ENCODE measurements at places on chromosomes 1 and 21.
A peak's percentile ranks its signal among the peaks of the same experiment; 100 is the strongest.

DNA sequence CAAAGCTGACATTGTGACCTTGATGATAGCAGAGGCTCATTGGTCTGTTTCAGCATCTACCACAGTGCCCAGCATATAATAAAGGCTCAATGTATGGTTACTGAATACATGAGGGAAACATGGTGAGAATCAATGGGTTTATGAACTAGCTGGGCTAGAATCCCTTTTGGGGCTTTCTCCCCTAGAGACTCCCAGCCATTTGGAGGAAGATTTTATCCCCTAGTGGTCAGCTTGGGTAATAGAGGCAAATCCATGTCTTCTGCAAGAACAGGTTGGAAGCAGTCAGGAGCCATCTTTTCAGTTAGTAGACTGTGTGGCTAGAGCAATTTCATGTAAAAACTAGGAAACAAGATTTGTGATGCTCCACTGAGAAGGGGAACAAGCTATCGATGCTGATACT lies 15.8 kb upstream of the REG4 start:
- DNase-seq: no peak

DNA sequence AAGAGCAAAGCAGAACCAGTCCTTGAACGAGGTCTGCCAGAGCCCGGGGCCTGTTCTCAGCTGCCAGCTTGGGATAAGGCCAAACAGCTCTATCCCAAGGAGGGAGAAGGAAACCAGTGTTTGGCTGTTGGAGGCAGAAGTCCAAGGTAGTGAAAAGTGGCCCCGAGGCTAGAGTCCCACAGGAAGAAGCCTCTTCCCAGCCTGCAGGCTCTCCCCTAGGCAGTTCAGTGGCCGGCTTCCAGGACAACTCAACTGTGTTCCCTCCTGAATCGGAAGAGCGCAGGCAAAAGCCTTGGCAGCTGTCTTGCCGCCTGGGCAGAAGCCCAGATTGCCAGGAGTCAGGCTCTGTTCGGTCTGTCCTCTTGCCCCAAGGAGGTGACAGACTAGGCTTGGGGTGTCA lies 19.3 kb downstream of the QSOX1 start:
- peak; percentile 47 for DNase-seq

DNA sequence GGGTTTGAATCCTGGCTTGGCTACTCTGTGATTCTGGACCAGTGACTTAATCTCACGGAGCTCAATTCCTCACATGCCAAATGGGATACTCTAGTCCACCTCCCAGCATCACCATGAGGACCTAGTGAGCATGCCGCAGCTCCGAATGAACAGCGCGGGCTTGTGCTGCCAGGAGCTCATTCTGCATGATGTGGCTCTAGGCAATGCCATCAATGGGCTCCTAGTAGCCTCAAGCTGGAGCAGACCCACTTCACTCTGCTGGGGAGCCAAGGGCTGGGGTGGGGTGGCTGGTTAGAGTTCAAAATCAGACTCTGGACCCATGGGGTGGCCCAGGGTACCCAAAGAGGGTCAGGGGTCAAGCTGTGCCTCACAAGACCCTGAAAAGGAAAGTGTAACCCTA lies 41.5 kb downstream of the CDK18 start:
- no peak for DNase-seq

DNA sequence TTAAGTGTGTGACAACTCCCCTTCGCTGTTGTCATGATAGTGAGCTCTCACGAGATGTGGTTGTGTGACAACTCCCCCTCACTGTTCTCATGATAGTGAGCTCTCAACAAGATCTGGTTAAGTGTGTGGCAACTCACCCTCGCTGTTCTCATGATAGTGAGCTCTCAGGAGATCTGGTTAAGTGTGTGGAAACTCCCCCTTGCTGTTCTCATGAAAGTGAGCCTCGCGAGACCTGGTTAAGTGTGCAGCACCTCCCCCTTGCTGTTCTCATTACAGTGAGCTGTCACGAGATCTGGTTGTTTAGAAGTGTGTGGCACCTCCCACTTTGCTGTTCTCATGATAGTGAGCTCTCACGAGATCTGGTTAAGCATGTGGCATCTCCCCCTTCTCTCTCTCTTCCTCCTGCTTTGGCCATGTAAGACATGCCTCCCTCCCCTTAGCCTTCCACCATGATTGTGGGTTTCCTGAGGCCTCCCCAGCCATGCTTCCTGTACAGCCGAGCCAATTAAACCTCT lies 25.1 kb upstream of the LSS start:
- peak; percentile 24 for DNase-seq

- DNase-seq: no peak
These were observed 10.0 kb downstream of the RSPH1 start for GRCh38 chr21:42486072-42486471.

DNA sequence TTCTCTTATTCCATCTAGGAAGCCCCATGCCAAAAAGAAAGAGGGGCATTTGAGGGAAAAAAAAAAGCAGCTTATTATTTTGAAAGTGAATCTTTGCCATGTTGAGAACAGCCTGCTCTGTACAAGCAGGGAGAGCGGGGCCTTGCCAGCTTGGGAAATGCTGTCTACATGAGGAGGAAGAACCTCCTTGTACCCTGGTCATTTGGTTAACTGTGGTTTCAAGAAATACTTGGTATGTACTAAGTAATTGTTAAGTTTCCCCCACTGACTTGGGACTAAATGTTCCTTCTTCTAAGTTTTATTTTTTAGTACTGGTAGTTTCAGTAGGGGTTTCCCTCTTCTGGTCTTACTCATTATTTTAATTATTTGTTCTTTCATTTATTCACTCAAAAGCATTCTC lies 144.1 kb upstream of the HOOK1 start:
- DNase-seq: no peak

DNA sequence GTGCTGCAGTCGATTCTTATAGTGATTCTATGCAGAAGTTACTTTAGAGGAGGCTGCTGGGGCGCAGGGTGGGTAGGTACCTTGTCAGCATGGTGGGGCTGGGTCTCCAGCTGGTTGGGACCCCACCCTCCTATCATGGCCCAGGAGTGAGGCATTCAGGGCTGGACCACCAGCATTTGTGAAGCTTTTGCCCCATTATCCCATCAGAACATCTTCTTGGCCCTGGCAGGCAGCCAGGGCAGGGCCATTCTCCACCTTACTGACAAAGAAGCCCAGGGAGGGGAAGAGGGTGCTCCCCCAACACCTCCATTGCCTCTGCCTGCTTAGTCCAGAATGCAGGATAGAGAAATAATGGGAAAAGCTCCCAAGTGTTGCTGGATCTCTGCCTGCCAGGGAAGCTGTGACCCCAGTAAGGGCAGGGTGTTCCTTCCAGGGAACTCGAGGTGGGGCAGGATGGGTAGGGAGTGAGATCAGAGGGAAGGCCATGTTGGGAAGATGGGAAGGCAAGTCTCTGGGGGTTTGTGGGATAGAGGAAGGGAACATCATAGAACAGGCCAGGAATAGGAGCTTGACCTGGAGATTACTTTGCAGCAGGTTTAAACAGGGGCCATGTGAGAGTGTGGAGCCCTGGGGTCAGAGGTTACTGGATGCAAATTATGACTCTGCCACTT lies 16.2 kb upstream of the SLC2A1 start:
- DNase-seq: no peak

DNA sequence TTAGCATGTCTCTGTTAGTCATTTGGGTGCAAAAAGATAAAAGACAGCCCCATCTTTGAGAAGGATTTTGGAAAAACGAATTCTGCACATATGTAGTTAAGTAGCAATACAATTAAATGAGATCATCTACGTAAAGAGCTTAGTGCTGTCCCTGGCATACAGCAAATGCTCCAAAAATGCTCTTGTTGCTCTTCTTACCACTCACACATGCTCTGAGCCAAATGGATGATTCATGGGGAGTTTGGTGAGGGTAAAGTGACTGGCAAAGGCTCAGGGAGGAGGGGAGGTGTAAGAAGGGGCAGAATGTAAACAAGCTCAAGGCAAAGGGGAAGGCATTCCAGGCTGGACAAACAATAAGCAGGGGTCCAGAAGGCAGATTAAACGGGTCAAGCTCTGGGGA lies 191.9 kb downstream of the AK5 start:
- DNase-seq: peak; percentile 93

DNA sequence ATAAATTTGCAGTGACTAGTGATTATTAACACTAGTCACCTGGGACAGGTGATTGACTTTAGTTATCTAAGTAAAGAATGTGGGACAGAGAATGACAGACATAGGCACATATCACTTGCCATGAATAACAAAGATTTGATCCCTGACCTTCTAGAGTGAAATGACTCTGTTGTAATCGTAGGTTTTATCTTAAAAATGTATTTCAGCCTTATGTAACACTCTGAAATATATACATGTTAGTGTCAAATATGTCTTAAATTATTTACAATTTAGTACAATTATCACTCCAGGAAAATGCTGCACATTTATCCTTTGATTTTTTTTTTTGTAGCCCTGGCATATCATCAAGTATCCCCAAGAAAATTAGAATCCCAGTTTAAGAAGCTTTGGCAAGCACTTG lies 186.4 kb upstream of the PTGFR start:
- DNase-seq: no peak

GRCh38 chr1:156777573-156777972 lies 10.2 kb downstream of the PRCC start:
- DNase-seq: no peak

DNA sequence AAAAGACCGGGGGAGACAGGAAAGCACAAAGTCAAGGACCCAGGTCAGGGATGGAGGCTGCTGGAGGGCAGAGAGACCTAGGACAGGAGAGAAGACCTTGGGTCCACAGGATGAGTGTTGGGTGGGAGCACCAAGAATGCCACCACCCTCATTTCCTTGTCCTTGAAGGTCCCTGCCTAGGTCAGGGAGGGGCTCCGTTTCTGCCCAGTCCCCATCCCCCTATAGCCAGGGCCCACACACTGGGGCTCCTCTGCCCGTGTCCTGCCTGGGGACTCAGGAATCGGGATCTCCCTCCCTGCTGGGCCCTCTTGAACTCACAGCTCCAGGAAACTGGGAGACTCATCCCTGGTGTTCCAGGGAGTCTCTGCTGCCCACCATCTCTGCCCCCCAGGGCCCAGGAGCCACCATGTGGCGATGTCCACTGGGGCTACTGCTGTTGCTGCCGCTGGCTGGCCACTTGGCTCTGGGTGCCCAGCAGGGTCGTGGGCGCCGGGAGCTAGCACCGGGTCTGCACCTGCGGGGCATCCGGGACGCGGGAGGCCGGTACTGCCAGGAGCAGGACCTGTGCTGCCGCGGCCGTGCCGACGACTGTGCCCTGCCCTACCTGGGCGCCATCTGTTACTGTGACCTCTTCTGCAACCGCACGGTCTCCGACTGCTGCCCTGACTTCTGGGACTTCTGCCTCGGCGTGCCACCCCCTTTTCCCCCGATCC lies 584 bp downstream of the TINAGL1 start:
- DNase-seq: no peak
